CD8-positive, alpha-beta memory T cell (primary cell): ENCODE measurements at places on chromosomes 11 and 22. TPM values are rescaled to one million over a fixed set of nuclear protein-coding genes. Genes with fewer than 3 reads are reported as not detected.

DNA sequence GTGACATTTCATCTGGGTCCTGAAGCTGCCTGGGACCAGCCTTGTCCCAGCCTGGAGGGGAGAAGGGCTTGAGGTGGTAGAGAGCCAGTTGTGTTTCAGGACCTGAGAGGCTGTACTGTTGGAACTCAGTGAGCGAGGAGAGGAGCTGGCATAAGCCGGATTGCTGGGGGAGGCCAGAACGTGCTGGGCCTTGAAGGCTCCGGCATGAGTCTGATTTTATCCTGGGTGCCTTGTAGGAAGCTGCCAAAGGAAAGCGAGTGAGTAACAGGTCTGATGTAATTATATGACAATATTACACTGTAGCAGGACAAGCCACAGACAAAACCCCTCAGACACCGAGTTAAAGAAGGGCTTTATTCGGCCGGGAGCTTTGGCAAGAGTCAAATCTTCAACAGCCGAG is 17.2 kb downstream of the AP2A2 start:
- H3K4me3 ChIP-seq = no peak overlapping the region
- H3K27ac ChIP-seq = no peak overlapping the region
- no peak for DNase-seq
- H3K36me3 ChIP-seq = peaks cover 7% of the 10 kb centered on the region

GRCh38 chr11:48066881-48067800 is 86.8 kb downstream of the PTPRJ start:
- DNase-seq = no peak
- no peak overlapping the region for H3K27ac ChIP-seq
- H3K27me3 ChIP-seq = no peaks in the 10 kb centered on the region
- peaks cover 4% of the 10 kb centered on the region for H3K36me3 ChIP-seq
- H3K4me1 ChIP-seq = peaks cover 8% of the 10 kb centered on the region

DNA sequence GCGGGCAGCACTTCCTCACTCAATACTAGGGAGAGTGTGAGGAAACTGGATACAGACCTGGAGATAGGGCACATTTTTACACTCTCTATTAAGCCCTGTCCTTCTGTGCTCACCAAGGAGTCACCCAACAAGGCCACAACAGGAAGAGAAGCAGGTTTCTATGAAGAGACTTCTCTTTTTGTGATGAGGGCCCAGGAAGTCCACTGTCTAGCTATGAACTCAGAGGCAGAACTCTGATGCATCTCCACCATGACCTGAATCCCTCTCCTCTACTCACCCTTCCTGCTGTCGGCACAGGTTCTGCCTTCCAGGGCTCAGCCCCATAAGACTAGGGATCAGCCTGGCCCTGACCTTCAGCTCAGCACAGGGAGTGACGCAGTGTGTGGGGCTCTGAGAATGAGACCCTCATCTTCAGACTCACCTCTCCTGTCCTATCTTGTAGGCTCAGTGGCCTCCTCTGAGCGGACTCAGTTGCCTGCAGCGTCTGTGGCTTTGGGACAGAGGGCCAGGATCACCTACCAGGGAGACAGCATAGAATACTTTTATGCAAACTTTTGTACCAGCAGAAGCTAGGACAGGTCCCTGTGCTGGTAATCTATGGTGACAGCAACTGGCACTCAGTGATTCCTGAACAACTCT is 49.3 kb upstream of the IGLL5 start:
- no peak overlapping the region for H3K4me3 ChIP-seq
- no peaks in the 10 kb centered on the region for H3K36me3 ChIP-seq
- H3K4me1 ChIP-seq = peaks cover 12% of the 10 kb centered on the region
- no peaks in the 10 kb centered on the region for H3K27me3 ChIP-seq
- DNase-seq = no peak

DNA sequence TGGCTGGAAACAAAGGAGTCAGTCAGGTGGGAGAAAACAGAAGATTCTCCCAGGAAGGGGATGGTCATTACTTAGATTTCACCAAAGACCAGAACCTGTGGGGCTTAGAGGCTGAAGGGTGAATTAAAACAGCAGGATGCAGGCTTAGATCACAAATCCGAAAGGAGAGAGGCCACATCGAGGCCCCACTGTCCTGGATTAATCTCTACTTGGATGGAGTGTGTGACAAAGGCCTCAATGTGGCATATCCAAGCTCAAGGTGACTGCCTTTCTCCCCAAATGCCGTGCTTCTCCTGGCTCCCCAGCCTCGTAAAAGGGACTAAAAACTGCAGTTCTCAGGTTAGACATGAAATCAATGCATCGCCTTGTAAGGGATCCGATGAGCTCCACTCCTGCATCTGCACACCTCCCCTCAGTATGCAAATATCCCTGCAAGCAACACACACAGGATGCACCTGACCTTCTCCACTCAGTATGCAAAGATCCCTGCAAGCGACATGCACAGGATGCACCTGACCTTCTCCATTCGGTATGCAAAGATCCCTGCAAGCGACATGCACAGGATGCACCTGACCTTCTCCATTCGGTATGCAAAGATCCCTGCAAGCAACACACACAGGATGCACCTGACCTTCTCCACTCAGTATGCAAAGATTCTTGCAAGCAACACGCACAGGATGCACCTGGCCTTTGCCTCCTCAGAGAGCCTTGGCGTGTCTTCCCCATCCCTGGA is 447.4 kb downstream of the BRD1 start:
- DNase-seq = no peak
- no peak overlapping the region for H3K4me3 ChIP-seq
- no peak overlapping the region for H3K27ac ChIP-seq
- no peaks in the 10 kb centered on the region for H3K4me1 ChIP-seq
- no peaks in the 10 kb centered on the region for H3K36me3 ChIP-seq

The FAM180B gene
- not detected for polyA plus RNA-seq

The FGF4 gene
- not detected for polyA plus RNA-seq
